Esophagus squamous epithelium (tissue), 5 donors: ENCODE measurements at places on chromosomes 2 and 18.

DNA sequence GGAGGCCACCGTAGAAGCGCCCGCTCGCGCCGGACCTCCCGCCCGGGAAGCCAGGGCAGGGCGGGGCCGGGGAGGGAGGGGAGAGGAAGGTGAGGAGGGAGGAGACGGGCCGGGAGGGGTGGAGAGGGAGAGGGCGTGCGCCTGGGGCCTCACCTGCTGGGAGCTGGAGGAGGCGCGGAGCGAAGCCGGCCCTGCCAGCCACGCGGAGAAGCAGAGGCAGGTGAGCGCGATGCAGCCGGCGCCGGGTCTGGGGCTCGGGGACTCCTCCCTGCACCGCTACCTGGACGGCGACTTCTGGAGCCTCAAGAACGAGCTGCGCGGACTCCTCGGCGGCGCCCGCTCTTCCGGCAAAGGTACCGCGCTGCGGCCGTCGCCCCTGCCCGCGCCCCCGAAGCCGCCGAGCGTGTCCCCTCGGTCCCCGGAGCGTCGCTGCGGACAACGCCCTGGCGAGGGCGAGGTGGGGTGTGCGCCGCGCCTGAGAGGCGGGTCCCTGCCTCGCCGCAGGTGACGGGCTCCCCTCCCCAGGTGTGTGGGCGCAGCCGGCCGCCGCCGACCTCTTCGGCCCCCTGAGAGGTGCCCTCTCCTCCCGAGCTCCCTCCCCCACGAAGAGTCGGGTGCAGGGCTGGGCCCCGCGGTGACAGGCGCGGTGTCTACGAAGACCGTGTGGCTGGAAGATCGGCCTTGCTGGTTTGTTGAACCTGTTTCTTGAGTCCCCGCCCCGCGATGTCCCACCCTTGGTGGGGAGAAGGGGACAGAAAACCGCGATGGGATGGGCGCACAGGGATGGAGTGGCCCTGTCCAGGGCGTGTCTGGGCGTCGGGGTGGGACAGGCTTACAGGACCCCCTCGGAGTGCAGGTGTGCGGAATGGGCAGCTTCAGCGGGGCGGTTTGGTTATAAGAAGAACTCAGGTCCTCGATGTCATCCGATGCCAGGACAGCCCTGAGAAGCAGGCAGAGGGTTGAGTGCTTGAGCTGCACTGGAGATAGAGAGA lies at the start of gene ACOXL:
TSS of gene ACOXL (plus strand) at position 152 of the 992 bp plus-strand sequence. CDS start 35,817 bp downstream, outside the sequence.
- no peak for DNase-seq

GRCh38 chr2:130302164-130302886 lies 40.4 kb upstream of the IMP4 start:
- DNase-seq: no peak

DNA sequence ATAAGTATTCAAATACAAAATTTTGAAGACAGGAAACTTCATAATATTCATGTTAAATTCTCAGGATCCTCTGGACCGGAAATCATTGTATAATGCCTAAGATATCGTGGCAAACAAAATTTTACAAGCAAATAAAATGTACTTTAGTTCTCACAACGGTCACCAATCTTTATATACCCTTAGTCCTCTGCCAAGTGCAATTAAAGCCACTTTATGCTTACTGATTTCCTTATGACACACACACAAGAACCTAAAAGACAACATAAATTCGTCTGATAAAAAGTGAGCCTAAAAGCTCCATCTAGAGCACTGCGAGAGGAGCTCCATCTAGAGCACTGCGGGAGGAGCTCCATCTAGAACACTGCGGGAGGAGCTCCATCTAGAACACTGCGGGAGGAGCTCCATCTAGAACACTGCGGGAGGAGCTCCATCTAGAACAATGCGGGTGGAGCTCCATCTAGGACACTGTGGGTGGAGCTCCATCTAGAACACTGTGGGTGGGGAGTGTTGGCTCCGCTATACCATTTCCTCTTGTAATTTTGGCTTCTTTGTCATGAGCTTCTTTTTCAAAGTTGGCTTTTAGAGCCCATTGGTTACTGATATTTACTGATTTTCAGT lies 15.9 kb downstream of the ATP8B1 start:
- DNase-seq: no peak

DNA sequence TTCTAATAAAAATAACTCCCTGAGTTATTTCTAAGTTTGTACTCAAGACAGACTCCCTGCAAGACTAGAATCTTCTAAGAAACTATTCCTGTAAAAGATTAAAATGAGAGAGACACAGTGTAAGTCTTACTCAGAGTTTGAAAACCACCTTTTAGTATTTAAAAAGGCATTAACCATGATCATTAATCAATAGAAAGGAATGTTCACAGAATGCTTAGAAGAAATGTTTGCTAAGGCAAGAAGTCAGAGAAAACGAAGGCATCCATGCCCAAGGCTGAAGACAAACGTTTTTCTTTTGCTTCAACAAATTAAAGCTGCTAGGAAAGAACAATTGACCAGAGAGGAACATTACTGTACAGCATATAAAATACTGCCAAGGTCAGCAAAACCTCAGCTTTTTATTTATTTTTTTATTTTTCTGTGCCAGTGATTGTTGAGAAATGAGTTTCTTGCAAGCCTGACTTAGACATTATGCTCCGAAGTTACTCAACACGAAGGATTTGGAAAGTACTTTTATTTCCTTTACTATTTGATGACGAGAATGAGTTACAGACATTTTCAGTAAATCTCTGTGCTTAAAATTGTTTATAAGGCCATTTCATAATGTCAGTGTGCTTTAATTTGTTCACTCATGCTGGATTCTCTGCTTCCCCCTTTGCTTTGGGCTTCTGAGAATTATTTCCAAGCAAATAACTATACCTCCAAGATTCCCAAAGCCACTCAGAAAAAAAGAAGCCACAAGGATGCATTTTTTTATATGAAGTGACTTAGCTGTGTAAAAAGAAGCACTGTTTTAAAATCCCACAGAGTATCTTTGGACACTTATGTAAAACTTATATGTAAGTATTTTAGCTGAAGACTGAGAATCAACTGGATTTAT lies 20.5 kb downstream of the RND3 start:
- no peak for DNase-seq

DNA sequence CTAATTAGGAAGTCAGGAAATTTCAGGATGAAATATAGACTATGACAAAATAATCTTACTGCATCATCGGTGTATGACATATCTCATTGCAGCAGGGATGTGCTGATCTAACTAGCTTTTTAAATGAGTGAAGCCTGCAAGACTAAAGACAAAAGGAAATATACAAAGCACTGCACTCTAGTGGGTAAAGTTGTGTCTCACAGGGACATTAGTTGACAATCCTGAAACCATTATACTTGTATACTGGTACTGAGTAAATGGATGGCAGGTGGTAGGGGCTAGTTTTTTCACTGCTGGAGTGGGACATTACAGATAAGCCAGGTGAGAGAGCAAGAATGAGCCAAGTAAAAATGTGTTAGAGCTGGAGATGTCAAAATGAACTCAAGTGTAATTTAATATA lies 317.5 kb upstream of the RAB6C start:
- DNase-seq: no peak
